ENCODE measurements at places on chromosomes 12 and 14.

- DNase-seq, result no peak
These were observed 72.3 kb downstream of the CMAS start for GRCh38 chr12:22118238-22118790.

DNA sequence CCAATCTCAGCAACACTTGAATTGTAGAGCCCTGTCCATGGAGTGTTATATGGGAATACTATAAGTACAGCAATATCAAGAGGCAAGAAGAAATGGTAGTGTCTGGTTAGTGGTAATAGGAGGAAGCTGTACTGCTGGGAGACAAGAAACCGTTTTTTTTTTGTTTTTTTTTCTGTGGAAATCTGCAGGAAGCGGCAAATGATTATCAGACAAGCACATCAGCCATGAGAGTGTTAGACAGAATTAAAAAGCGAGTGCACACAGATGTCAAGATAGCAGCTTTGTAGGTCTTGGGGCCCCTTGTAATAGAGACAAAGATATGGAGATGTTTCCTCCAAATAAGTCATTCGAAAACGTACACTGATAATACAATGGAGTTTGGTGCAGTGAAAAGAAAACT lies 6.7 kb downstream of the TESPA1 start:
- no peak for DNase-seq

DNA sequence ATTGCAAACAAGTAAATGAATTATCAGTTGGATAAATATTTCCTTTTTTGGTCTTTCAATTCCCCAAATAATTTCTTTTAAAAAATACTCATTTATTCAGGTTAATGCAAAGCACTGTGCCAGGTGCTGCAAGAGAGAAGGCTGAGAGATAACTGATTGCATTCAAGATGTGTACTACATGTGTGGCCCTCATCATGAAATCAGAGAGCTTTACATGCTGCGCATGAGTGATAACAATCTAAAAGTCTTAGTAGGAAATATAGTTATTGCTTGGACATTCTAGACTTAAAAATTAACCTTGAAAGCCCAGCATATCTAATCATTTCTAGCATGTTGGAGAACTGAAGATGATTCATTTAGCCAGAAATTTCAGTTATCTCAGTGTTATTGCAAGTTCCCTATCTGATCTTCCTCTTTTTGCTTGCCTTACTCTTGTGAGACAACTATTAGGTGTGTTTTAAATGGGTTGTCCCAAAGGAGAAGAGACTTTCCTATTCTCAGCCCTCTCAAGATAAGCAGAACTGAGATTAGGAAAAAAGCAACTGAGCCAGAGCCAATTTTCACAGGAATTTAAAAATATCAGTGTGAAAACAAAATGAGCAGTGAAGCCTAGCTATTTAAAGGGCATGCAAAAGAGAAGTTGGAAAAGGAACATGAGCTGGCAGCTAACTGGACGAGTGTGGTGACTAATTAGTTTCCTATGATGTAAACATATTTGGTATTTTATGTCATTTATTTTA lies 60.9 kb downstream of the PLEKHA5 start:
- no peak for DNase-seq

- no peak for DNase-seq
These were observed 7.9 kb downstream of the NOVA1 start for GRCh38 chr14:26589925-26590324.

GRCh38 chr12:99418379-99418778 lies 229.2 kb upstream of the GARIN6 start:
- no peak for DNase-seq

GRCh38 chr12:93912086-93912733 lies 235.0 kb downstream of the CRADD start:
- no peak for DNase-seq

GRCh38 chr14:64919618-64920017 lies 5.4 kb downstream of the CHURC1 start:
- DNase-seq, result no peak

- DNase-seq, result peak; percentile 91
These were observed 7.5 kb downstream of the FOXG1 start for GRCh38 chr14:28773861-28774691.

- peak; percentile 95 for DNase-seq
These were observed 41.9 kb downstream of the PTGER2 start for GRCh38 chr14:52356025-52356424.

GRCh38 chr12:52539083-52539820 lies 13.7 kb downstream of the KRT71 start:
- peak; percentile 76 for DNase-seq

DNA sequence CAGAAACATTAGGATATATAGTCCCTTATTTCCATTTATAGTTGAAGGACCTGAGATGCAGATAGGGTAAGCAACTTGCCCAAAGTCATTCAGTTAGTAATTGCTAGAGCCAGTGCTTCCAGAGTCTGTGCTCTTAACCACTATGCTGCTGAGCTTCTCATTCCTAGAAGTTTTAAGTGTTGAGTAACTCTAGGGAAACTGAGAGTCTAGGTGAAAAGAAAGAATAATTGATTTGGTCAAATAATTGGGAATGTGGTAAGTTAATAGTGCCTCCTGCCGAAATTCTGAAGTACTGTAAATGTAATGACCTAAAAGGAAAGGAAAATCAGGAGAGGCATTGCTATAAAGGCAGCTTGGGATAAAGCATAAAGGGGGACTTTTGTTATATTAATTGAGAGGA lies 14.1 kb downstream of the PYROXD1 start:
- DNase-seq, result peak; percentile 4

DNA sequence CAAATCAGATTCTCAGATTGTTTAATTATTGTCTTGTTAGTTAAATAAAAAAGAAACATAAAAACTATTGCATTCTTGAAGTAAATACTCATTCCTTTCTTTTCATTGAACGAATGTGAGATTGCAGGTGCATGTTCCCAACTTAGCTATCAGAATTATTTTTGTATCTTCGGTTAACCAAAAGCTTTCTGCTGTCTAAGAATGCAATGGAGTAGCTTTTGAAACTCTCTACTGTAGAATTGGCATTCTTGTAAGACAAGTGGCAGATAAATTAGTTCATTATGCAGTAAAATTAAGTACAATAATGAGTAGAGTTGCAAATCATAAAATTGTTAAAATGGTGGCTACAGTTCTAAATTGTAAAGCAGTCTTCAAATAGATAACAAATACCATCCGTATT lies 298.1 kb downstream of the ACSS3 start:
- no peak for DNase-seq

DNA sequence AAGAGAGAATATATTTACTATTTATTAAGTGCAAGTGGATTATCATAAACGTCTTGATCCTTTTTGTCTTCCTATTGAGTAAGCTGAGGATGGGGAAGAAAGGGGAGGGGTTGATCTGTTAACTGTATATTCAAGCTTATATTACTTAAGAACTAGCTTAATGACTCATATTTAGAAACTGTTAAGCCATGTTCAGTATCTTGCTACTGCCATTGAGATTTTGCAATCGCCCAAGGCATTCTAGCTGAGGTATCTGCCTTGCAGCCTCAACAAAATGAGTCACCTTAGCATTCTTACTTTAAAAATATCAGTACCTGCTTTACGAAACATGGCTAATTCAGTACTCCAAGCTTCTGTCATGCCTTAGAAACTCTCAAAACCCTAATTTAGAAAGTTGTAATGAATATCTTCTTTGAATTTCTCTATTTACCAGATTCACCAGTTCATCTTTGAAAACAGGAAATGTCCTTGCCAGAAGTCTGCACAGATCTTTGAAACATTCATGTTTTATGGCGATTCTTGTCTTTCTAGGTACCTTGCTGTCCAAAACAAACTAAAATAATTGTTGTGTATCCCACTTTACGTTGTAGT lies 76.1 kb downstream of the ALG10B start:
- DNase-seq, result no peak

GRCh38 chr12:74111688-74112360 lies 425.8 kb upstream of the ATXN7L3B start:
- peak; percentile 3 for DNase-seq

- no peak for DNase-seq
These were observed 64.8 kb upstream of the CMKLR1 start for GRCh38 chr12:108403952-108404351.

- DNase-seq, result peak; percentile 1
These were observed 126.9 kb upstream of the PDZRN4 start for GRCh38 chr12:41061192-41061591.

DNA sequence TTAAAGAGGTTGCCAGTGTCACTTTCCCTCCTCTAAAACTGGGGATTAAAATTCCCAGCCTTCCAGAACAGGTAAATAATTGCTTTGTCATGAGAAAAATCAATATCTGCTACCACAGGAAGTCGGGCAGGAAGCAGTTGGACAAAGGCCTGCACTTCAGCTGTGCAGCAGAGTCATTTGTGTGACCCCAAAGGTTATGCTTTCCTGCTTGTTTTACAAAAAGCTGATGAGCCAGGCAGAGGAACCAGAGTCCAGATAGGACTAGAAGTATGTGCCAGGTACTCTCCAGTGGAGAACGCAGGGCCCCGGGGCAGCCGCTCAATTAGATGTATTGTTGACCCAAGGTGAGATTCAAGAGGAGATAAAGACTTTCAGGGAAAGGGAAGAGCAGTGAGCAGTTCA lies 117.1 kb upstream of the FRMD6 start:
- peak; percentile 91 for DNase-seq

GRCh38 chr12:47814539-47815170 lies 5.0 kb downstream of the HDAC7 start:
- no peak for DNase-seq

DNA sequence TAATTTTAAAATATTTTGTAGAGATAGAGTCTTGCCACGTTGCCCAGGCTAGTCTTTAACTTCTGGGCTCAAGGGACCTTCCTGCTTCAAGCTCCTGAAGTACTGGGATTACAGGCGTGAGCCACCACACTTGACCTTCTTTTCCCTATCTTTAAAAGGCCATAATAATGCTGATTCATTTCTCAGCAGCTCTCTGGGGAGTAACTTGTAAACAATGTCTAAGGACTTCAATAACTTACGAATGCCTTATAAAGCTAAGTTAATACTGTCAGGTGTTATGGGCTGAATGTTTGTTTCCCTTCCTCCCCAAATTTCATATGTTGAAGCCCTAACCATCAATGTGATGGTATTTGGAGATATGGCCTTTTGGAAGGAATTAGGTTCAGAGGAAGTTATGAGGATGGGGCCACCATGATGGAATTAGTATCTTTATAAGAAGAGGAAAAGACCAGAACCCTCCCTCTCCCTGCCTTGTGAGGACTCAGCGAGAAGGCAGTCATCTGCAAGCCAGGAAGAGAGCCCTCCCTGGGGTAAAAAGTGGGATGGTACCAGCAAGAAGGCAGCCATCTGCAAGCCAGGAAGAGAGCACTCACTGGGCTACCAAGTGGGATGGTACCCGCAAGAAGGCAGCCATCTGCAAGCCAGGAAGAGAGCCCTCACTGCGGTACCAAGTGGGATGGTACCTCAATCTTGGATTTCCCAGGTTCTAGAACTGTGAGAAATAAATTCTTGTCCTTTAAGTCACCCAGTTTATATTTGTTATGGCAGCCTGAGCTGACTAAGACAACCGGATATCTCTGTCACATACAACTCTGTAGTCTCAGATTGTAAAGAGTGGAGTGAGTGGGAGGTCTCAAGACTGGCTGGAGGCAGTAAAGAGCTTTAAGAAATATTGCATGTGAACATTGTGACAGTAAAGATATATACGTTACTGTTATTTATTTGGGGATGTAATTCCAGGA lies 16.3 kb upstream of the YBX3 start:
- no peak for DNase-seq

DNA sequence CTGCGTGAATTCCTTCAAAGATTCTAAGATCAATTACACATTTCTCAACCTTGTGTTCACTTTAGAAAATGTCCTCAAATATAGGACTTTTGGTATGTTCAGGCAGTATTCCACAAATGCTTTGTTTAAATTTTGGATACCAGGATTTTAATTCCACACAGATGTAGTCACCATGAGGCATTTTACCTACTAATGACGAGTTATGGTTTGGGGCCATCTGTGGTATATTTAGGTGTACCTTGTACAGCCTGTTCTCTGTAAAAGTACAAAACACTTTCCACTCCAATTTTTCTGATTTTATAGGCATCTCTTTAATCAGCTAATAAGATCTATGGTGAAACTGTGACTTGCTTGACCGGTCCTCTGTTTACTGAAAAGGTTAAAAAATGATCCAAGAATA lies 275.7 kb upstream of the PRICKLE1 start:
- DNase-seq, result no peak

GRCh38 chr12:17344649-17345048 lies 738.7 kb upstream of the LMO3 start:
- no peak for DNase-seq

GRCh38 chr12:116916714-116917114 lies 6.0 kb downstream of the FBXW8 start:
- DNase-seq, result peak; percentile 47

DNA sequence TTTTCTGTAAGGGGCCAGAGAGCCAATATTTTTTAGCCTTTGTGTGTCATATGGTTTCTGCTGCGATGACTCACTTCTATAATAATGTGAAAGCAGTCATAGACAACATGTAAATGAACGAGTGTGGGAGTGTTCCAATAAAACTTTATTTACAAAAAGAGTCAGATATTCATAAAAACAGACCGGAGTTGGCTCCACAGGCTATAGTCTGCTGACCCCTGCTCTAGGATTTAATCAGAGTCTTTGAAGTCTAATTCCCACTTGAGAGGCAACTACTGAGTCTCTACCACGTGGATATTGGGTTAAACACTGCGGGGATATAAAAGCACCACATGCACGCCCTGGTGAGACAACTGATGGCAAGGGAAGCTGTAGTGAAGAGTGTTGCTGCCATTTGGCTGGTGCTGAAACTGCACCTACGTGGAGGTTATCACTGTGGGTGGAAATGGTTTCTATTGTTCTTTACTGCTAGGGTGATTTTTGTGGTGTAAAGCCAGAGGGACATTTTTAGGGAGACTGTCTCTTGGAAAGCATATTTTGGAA lies 3.6 kb upstream of the NINJ2 start:
- DNase-seq, result no peak

GRCh38 chr12:99281277-99281676 lies 366.3 kb upstream of the GARIN6 start:
- DNase-seq, result no peak

DNA sequence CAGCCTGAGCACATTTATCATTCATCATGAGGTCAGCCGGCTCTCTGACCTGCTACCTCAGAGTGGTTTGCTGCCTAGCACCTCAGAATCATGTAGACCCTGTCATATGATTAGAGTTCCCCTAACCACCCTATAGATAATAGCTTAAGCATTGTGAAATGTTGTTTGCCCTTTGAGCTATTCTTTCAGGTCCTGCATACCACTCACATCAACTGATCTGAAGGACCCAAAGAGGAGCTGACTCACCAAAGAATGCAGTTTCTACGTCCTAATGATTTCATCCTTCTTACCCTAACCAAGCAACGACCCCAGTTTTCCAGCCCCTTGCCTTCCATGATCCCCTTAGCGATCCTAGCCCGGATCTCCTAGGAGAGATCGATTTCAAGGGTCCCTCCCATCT lies 527.9 kb downstream of the SOX5 start:
- DNase-seq, result no peak
